ENCODE measurements at places on chromosomes 13 and 19.

- DNase-seq: no peak
Measured at GRCh38 chr13:23778879-23779278, 110.3 kb downstream of the MIPEP start.

DNA sequence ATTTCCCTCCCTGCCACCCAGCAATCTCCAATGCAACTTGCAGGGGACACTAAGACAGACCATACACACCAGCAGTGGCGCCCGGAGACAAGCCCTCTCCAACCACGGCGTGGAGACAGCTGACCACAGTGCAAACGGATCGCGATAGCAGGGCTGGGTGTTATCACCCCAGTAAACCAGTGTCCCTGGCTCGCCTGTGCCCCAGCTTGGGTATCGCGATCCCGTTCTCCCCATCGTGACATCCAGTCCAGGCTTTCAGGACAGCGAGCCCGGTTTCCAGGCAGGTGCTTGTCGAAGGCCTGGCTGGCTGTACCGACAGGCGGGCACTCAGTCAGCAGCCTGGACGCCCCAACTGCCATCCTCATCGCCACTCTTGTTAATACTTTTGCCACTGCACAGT lies 20.7 kb upstream of the NANOS2 start:
- DNase-seq: no peak

DNA sequence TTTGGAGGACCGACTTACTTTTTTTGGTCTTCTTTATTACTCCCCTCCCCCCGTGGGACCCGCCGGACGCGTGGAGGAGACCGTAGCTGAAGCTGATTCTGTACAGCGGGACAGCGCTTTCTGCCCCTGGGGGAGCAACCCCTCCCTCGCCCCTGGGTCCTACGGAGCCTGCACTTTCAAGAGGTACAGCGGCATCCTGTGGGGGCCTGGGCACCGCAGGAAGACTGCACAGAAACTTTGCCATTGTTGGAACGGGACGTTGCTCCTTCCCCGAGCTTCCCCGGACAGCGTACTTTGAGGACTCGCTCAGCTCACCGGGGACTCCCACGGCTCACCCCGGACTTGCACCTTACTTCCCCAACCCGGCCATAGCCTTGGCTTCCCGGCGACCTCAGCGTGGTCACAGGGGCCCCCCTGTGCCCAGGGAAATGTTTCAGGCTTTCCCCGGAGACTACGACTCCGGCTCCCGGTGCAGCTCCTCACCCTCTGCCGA lies 409 bp downstream of the FOSB start:
- no peak for DNase-seq

GRCh38 chr19:12828494-12828893 lies 5.9 kb downstream of the RTBDN start:
- DNase-seq: peak; percentile 54

- DNase-seq: no peak
Measured at GRCh38 chr13:92297971-92298942, 899.8 kb downstream of the GPC5 start.

DNA sequence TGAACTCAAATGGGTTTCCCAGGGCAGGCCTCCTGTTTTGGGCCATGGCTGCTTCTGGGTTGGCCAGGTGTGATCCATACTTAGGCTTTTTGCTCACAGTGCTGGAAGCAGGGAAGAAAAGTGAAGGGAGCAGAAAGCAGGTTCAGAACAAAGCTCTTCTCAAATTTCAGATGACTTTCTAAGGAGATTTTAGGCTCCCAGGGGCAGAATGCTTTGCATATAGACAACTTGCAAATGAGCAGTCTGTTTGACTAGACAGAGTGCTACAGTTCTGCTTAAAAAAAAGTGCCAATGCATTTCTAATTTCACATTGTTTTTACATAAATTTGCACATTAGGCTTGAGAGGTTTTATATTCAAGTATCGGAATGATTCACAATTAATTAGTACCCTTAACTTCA lies 2.6 kb upstream of the SLC10A2 start:
- no peak for DNase-seq

DNA sequence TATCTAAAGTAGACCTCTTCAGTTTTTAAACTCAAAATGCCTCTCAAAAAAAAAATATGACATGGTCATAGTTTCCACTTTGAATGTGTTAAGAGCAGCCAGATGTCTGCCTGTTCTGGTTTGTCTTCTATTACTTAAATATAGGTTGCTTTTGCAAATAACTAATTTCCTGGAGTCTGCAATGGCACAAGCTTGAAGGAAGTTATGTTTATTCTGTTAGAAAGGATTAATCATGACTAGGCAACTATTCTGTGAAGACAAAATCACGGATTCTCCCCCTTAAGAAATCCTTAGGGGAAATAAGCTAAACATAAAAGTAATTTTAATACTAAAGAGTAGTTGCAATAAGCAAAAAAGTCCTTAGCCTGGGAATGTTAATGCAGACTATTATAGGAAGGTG lies 26.3 kb downstream of the SKA3 start:
- peak; percentile 14 for DNase-seq

DNA sequence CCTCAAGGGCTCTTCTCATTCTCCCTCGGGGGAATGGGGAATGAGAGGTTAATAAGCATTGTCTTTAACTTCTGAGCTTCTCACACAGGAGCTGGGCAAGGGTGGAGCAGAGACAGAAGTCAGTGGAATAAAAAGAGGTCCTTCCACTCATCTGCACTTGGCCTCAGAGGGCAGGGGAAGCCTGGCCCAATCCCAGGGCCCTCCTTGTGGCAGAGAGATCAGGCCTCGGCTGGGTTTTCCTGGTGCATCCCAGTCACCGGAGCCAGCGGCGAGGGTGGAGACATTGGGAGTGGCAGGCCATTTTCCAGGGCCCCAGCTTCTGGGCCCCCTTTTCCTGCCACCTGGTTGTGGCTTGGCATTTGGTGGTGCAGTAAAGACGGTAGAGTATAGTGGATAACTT lies 10.6 kb downstream of the CALM3 start:
- DNase-seq: no peak

GRCh38 chr19:46610851-46611770 lies 10.0 kb downstream of the CALM3 start:
- DNase-seq: no peak

- no peak for DNase-seq
Measured at GRCh38 chr19:46126086-46126580, 1.6 kb upstream of the IGFL3 start.

GRCh38 chr19:9966448-9966847 lies 30.1 kb upstream of the OLFM2 start:
- DNase-seq: no peak

GRCh38 chr13:29935309-29935981 lies 85.0 kb upstream of the UBL3 start:
- peak; percentile 48 for DNase-seq

- no peak for DNase-seq
Measured at GRCh38 chr13:101846701-101847100, 394.2 kb downstream of the ITGBL1 start.

DNA sequence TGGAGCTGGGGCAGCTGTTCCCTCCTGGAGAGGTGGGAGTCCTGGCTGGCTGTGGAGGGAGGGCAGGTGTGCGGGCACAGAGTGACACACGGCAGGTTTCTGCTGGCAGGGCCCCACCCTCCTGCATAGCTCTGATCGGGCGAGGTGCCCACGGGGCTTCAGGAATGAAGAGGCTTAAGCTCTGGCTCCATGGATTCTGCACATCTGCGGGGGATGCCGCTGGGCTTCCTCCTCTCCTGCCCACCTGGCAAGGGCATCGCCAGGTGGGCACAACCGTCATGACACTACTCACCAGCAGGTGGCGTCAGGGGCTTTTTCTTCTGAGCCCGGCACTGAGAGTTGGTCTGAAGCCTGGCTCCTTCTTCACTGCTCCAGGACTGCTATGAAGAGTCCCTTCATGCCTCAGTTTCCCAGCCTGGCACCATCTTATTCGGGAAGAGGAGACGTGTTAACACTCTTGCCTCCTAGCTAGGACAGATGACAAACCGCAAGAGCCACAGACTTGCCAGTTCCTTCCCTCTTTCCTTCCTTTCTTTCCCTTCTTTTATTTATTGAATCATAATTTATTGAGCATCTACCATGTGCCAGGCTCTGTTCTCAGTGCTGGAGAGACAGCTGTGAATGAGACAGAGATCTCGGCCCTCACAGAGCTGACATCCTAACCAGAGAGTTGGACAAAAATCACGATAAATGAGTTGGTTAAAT lies 15.2 kb upstream of the PAK4 start:
- DNase-seq: peak; percentile 44
